ENCODE measurements at places on chromosomes 7 and 10.

DNA sequence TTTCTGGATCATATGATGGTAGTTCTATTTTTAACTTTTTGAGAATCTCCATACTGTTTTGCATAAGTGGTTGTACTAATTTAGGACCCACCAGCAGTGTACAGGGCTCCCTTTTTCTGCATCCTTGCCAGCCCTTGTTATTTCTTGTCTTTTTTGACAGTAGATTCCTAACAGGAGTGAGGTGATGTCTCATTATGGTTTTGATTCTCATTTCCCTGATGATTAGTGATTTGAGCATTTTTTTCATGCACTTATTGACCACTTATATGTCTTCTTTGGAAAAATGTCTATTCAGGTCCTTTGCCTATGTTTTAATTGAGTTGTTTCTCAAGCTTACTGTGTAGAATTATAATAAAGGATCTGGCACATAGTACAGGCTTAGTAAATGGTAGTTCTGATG lies 238.8 kb upstream of the BMPER start:
- no peak for DNase-seq

DNA sequence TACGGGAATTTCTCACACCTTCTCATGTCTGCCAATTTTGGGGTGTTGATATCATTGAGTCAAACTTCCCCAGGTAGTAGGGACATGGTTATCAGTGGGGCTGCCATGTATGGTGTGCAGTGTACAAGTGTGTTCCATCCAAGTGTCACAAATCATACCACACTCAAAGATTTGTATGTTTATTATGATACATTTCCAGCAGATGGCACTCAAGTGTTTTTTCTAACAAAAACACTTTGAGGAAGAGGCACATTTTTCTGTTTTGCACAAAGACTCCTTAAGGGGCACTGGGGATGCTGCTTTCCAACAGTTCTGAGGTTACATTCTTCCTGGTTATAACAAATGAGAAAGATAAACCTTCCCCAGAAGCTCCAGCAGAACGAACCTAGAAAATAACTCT lies 414.5 kb downstream of the REEP3 start:
- DNase-seq, result no peak

- DNase-seq, result peak; percentile 74
These were observed 1.5 kb downstream of the TRIL start for GRCh38 chr7:28956608-28957063.

DNA sequence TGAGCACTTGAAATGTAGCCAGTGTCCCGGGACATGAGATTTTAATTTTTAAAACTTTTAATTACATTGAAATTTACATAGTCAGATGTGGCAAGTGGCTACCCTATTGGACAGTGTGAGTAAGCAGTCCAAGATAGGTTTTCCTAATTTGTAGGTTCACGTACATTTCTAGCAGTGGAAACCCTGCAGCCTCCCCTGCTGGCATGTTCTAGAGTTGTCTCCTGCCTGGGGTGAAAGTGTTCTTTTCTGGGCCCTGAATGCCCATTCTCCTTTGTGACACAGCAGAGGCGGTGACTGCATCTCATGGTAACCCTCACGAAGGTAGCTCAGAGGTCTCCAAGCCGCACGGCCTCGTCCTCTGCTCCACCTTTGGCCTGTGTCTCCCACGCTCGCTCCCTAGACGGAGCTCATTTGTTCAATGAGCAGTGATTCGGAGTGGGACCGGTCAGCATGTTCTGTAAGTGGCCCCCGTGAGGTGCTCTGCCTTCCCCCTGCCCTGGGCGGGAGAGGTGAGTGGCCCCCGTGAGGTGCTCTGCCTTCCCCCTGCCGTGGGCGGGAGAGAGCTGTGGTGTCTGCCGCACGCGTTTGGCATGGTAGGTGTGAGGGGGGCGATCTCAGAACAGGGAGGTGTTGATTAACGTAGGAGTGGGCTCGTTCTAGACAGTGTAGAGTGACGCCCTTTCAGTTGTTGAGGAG lies 18.0 kb downstream of the WDR37 start:
- DNase-seq, result no peak

DNA sequence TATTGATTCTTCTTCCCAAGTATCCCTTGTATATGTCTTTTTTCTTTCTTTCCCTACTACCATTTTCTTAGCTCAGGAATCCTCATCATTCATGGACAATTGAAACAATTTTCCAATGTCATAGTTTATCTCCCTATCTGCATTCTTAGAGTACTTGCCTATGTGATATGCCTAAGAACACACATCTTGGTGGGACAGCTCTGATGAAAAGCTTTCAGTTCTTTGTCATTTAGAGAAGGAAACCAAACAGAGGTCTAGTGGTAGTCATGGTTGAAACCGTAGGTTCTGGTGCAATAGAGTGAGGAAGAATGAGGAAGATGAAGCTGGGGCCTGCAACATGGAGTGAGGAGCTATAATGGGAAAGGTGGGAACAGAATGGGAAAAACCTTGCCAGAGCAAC lies 28.2 kb downstream of the TDRD1 start:
- DNase-seq, result no peak

DNA sequence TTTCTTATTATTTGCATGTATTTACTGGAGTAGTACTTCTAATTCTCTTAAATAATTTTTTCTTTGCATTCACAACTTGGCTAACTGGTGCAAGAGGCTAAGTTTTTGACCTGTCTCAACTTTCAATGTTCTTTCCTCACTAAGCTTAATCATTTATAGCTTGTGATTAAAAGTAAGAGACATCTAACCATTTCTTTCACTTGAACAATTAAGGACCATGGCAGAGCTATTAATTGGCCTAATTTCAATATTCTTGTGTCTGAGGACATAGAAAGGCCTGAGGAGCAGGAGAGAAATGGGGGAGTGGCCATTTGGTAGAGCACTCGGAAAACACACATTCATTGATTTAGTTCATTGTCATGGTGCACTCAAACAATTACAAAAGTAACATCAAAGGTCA lies 141.4 kb upstream of the TMEM196 start:
- no peak for DNase-seq

DNA sequence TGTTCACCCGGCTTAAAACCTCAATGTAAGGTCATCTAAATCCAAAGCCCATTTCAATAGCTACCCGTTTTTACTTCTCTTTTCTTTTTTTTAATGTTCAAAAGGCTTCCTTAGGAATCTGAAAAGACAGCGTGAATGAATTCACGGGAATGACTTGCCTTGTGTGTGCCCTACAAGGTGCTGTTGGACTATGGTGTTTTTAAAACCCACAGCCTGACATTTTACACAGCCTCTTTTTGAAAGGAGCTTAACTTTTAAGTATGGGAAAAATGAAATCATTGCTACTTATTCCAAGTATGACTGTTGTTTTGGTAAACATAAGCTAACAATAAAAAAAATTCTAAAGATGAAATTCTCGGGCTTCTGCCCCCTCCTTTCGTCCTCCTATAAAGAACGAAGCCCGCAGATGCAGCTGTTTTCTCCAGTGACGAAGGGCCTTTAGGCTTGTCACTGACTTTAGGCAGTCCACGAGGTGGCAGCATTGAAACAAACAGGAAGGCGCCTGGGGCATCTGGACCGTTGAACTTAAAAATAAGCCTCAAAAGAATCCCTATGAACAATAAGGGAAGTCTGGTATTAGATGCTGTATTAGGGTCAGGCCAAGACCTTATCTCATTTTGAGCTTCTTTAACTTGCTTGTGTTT lies 141.3 kb downstream of the NRP1 start:
- peak; percentile 82 for DNase-seq

DNA sequence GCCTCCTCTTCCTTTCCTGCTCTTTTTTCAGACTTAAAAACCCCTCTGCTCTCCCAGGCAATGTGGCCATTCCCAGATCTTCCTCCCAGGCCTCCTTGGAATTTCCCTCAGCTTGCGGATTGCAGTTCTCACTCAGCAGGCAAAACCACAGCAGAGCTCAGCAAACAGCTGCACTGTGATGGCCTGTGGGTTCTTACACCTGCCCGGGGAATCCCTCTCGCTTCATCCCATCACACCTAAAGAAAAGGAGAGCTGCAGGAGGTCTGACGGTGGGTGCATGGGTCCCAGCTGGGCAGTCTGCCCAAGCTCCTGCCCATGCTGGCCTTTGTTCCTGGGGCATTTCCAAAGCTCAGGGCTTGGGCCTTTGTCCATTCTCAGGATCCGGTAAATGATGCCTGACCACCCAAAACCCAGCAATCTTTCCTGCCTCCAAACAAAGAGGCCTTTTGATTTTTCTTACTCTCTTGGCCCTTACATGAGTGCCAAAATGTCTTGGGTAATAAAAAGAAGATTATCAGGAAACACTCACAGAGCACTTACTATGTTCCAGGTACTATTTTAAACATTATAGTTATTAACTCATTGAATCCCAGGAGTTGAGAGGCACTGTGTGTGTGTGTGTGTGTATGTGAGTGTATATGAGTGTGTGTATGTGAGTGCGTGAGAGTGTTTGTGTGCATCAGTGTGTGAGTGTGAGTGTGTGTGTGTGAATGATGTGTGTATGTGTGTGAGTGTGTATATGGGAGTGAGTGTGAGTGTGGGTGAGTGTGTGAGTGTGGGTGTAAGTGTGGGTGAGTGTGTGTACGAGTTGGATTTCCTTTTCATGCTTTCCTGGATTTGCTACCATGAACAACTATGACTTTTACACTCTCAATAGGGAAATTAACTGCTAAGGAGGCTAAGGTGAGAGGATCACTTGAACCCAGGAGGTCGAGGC lies 64.5 kb upstream of the PODXL start:
- DNase-seq, result no peak

DNA sequence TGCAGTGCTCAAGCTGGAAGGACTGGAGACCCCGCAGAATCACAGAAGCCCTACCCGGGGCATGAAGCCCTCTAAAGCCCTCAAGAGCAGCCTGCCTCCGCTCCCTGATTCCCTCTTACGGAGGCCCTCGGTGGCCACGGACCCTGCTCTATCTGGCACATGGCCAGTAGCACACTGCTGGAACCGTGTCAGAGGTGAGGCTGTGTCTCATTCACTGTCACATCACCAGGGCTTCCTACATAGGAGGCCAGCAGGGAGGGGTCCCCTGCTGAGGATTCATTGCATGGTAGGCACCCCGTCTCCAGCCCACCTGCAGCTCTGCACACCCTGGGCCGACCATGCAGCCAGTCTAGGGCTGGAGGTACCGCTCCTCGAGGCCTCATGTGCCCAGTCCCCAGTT lies 259.2 kb downstream of the TNS3 start:
- DNase-seq, result no peak

GRCh38 chr7:7799138-7799537 lies 80.7 kb upstream of the RPA3 start:
- no peak for DNase-seq

GRCh38 chr10:36946598-36946997 lies 178.8 kb upstream of the ANKRD30A start:
- no peak for DNase-seq

DNA sequence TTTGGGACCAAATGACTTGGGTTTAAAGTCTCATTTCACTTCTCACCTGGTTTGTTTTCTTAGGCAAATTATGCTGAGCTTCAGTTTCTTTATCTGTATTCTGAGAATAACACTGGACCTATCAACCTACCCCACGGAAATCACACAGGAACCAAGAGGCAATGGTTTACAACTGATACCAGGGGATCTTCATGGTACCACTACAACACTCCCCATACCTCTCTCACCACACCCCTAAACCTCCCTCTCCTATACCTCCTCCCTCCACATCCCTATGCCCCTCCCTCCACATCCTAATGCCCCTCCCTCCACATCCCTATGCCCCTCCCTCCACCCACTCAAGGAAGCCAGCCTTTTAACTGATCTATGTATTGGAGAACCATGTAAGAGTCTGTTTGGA lies 9.9 kb downstream of the FAM204A start:
- DNase-seq, result no peak

GRCh38 chr10:84541289-84541637 lies 212.9 kb downstream of the CCSER2 start:
- DNase-seq, result no peak

GRCh38 chr7:108454674-108455550 lies 1.3 kb downstream of the NRCAM start:
- DNase-seq, result peak; percentile 66

DNA sequence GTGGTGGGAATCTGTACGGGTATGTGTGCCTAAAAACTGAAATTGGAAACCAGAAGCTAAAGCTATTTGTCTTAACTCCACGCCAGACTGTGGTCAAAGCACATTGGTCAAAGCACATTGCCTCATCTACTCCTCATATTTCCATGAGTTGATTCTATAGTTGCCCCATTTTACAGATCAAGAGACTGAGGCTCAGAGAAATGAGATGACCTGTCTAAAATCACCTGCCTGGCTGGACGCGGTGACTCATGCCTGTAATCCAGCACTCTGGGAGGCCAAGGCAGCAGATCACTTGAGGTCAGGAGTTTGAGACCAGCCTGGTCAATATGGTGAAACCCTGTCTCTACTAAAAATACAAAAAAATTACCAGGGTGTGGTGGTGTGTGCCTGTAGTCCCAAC lies 21.7 kb upstream of the MNX1 start:
- DNase-seq, result no peak

- no peak for DNase-seq
These were observed 208.8 kb downstream of the MLLT10 start for GRCh38 chr10:21742740-21743412.

- DNase-seq, result no peak
These were observed 57.2 kb downstream of the ADAM12 start for GRCh38 chr10:126331101-126331500.

DNA sequence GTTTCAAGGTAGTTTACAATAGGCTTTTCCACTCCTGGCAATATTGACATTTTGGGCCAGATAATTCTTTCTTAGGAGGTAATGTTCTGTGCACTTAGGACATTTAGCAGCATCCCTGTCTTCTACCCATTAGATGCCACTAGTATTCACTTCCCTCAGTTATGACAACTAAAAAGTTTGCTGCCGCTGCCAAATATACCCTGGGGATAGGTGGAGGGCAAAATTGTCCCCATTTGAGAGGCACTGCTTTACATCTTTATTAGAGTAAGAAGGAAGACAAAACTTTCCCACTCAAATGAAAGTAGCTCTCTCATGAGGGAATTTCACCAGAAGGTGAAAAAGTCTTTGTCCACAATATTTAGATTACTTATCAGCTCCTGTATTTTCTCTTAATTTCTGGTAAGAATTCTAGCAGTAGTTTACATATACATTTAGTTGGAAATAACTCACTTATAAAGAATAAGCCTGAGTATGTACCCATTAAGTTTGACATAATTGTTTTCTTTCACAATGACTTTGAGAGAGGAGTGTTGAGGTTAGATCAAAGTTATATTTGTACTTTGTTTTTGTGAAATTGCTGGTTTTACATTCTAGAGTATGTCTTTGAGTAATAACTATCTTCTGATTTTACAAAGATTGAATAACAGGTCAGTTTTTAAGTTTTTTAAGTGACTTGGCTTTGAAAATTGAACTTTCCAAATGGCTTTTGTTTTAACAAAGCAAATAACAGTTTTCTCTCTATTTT lies 46.0 kb downstream of the HELLS start:
- no peak for DNase-seq

GRCh38 chr7:5390918-5391317 lies 32.7 kb downstream of the TNRC18 start:
- DNase-seq, result no peak

All from cardiac muscle cell (in vitro differentiated cells and primary cell).